Activated CD8-positive, alpha-beta memory T cell treated with anti-CD3 and anti-CD28 coated beads for 1 hour (primary cell): ENCODE measurements at places on chromosomes 6 and 20.

GRCh38 chr20:59082077-59082740, 39.6 kb upstream of the PRELID3B start:
- DNase-seq, result no peak

GRCh38 chr6:20509212-20509611, 25.0 kb upstream of the CDKAL1 start:
- no peak for DNase-seq

- DNase-seq, result no peak
Measured at GRCh38 chr20:12256806-12257205, 339.1 kb downstream of the BTBD3 start.

DNA sequence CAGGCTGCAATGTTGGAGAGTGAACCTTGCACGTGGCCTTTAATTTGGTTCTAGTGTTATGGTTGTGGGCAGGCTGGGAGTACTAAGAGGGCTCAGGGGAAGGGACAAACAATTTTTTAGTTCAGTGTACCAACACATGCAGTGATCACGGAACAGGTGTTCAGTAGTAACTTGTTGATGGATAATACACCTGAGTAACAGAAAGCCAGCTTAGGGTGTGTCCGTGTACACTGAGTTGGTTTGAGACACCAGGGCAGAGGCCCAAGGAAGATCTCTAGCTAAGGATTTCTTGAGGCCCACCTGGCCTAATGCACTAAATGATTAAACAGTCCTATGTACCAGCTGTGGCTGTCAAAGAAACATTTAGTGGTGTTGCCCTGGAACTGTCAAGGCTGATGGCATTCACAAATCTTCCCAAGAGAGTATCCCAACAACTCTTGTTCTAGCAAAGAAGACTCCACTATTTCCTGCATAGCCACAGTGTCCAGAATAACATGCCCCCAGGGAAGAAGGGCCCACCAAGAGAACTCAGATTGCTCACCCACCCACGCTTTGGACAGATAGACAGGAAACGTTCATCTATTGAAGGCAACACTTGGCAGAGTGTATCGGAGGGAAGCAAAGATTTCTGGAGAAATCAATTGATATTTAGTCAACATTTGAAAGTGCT, 60.0 kb downstream of the CD83 start:
- DNase-seq, result no peak

GRCh38 chr6:28383235-28384142, 16.1 kb downstream of the ZSCAN12 start:
- no peak for DNase-seq

GRCh38 chr6:13454286-13455221, 32.8 kb downstream of the GFOD1 start:
- peak; percentile 63 for DNase-seq

- no peak for DNase-seq
Measured at GRCh38 chr6:16400248-16400760, 161.9 kb downstream of the GMPR start.

- DNase-seq, result no peak
Measured at GRCh38 chr6:111474106-111474505, 8.9 kb downstream of the REV3L start.

- no peak for DNase-seq
Measured at GRCh38 chr20:24998631-24999445, 6.3 kb upstream of the APMAP start.

DNA sequence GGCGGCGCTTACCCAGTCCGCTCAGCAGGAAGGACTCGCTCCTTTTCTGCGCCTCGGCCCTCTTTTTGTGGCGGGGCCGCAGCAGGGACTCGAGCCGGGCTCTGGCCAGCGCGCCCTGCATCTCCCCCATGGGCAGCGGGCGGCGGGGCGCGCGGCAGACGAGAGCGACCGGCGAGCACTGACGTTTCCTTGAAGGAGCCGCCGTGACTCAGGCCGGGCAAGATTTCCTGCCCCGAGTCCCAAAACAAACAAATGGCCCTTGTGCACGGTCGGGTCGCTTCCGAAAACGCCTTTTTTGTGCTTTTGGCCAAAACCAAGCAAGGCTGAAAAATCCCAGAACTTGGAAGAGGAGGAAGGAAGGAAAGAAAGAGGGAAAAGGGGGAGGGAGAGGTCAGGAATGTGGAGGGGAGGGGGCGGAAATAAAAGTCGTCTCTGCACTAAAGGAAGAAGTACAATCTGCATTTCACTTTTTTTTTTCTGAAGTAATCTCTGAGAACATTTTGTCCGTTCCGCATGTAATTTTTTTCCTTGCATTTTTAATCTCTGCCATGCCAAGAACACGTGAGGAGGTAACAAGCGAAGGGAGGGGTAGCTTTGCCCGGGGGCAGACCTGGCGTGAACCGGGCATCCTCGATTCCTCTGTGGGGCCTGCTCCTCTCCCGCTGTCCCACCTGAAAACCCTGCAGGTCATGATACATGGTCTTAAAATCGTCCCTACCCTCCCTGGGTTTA, 123.3 kb upstream of the SLC2A12 start:
- peak; percentile 17 for DNase-seq

DNA sequence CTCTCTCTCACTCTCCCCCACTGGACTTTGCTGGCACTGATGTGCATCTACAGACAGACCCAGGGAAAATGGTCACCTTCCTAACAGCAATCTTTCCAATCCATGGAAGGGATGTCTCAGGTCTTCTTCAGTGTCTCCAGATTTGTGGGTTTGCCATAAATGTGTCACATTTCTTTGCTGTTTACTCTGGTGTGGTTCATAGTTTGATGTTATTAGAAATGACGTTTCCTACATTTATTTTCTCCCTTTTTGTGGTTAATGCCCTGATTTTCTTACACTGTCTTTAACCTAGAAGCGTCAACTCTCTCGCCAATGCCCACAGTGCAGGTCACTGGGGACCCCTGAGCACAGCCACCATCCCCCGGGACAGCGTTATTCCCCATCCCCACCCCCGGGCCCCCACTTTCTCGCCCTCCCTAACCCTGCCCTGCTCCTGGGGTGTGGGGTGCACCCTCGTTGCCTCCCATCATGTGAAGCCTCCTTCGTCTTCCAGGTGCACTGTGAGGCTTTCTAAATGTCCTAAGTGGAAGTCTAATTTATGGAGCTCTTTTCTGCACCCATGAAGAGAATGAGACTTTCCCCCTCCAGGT, 86.5 kb downstream of the YTHDF1 start:
- DNase-seq, result no peak

- no peak for DNase-seq
Measured at GRCh38 chr6:46850792-46851191, 57.6 kb downstream of the MEP1A start.

GRCh38 chr6:41651962-41652657, 13.8 kb downstream of the MDFI start:
- DNase-seq, result no peak

- no peak for DNase-seq
Measured at GRCh38 chr20:57580478-57581201, 19.7 kb downstream of the PCK1 start.

GRCh38 chr6:22765015-22765414, 195.6 kb downstream of the HDGFL1 start:
- no peak for DNase-seq

DNA sequence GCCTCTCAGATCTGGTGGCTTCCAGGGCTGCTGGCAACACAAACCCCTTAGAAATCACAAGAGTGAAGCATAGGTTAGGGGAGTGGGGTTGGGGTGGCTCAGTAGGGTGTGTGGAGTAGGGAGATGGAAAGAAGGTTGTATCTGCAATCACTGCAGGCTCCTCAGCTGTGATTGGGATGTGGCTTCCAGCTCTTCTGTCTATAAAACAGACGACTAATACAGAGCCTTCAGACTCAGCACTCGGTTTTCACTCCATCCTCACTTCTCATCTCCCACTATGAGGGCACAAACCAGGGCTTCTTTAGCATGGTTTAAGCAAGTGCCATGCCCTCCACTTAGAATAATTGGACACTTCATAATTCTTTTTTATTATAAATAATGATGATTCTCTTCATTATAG, 46.4 kb upstream of the CAP2 start:
- DNase-seq, result no peak

- DNase-seq, result no peak
Measured at GRCh38 chr20:17961587-17961940, 7.0 kb downstream of the SNX5 start.

- DNase-seq, result no peak
Measured at GRCh38 chr20:16081421-16081820, 491.8 kb downstream of the KIF16B start.

- no peak for DNase-seq
Measured at GRCh38 chr6:109318328-109318876, 63.9 kb downstream of the CD164 start.

DNA sequence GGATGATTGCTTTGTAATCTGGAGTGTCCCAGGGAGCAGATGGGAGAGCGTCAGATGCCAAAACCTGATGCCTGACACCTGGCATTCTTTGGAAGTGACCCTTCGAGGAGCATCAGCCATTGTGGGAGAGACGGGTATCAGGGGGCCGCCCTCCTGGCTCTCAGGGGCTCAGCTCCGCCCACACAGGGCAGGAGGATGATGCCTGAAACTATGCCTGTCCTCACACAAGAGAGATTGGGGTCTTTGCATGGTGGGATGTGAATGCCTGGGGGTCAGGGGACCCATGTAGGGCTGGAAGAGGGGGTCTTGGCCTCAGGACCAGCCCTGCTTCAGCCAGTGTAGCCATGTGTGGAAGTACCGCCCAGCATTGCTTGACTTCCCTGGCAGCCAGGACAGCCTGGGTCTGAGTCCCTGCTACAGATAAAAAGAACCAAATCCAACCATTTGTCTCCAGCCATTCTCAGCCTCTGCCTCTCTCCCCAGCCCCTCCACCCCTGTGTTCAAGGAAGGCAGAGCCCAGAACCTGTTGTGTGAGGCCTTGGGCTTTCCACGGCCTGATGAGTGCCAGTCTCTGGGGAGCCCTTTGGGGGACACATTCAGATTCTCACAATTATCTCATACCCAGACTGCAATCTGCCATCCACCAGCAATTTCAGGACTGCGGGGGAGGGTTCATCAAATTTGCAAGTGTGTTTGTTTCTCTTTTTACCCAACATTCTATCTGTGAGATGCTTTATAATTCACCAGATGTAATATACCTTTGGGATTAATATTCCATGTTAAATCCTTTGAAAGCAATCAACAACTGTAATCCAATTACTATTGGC, 371.2 kb downstream of the PREX1 start:
- no peak for DNase-seq

GRCh38 chr6:38435330-38435729, 204.4 kb downstream of the BTBD9 start:
- DNase-seq, result no peak

DNA sequence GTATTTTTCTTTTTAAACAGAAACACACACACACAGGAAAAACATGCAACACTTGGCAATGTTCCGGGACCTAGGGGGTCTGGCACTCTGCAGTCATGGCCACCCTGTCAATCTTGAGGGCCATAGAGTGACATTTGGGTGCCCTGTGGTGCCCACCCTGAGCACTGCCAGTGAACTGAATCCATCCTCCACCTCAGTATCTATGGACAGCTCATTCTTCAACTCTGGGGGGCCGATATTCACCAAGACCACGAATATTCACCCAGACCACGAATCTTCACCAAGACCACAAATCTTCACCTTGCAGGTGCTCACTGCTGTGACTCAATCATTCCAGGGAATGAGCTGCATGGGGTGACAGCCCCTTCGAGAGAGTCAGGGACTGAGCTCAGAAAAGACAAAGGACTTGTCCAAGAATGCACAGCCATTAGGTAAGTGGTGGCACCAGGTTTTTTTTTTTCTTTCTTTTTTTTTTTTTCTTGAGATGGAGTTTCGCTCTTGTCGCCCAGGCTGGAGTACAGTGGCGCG, 19.1 kb downstream of the SNAI1 start:
- no peak for DNase-seq

GRCh38 chr20:37980383-37980782, 52.9 kb downstream of the TTI1 start:
- DNase-seq, result no peak

GRCh38 chr6:71393981-71394432, 105.4 kb downstream of the OGFRL1 start:
- DNase-seq, result no peak

GRCh38 chr6:37524970-37525318, 25.3 kb upstream of the CCDC167 start:
- no peak for DNase-seq

DNA sequence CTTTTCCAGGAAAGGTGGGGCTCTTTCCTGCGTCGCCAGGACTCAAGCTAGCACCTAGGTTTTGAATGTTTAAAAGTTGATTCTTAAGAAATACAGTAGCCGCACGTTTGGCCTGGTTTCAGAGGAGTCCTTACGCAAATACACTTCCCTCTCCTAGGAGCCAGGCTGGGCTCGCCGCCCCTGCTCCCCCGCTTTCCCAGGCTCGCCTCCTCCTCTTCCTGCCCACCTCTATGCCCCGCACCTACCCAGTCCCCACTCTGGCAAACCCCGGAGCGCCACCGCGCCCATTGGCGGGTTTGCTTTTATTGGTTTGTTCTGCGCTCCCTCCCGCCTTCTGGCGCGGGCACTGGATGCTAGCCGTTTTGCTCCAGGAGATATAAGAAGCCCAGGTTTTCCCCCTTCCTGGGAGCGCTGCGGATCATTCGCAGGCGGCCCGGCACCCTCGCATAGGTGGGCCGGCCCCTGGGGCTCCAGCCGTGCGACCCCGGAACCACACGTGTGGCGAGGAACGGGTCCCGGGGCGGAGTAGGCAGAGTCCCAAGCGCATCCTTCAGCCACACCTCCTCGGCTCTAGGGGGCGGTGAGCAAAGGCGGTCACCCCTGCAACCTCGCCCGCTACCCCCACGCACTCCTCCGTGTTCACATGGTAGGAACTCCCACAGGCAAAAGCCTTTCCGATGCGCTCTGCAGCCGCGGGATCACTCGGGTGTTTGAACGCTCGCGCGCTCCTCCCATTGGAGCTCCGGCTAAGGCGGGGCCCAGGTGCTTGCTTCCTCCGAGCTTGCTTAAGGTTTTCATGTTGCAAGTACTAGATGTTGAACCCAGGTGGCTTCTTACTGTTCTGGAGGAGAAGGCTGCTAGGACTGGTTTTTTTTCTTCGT, 119.0 kb downstream of the RTN4IP1 start:
- peak; percentile 51 for DNase-seq

DNA sequence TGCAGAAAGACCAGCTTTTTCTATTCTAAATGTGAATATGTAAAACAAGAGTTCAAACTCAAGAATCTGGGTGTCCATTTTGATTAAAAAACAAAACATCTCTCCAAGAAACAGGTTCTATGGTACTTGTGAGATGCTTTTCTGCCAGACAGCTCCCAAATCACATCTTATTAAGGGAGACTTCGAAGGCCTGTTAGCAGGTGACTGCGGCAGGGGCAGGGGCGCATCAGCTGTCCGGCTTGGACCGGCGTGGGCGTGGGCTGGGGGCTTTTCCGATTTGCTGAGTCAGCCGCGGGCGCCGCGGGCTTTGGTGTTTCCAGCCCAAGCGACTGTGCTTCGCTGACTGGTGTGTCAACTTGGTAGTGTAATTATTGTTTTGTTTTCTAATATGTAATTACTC, 32.6 kb downstream of the TFAP2A start:
- no peak for DNase-seq

GRCh38 chr6:126042001-126042419, 55.7 kb downstream of the TRMT11 start:
- no peak for DNase-seq

DNA sequence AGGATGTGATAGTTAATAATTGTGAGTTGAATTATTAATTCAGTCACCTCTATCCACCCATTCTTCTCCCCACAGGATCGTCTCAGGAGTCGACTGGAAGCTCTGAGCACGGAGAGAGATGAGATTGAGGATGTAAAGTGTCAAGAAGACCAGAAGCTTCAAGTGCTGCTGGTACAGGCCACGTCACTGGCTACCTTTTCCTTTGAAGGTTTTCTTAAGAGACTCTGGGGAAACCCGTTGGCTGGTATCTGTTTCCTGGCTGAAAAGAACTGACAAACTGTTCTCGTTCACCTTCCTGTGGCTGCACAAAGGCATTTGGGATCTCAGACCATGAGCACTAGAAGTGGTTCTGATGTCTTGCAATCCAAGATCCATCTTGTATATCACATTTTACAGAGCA, 3.8 kb downstream of the TRIM15 start:
- no peak for DNase-seq
